ENCODE measurements at places on chromosomes 6 and 20. TPM values are rescaled to one million over a fixed set of nuclear protein-coding genes. Genes with fewer than 3 reads are reported as not detected.
A peak's percentile ranks its signal among the peaks of the same experiment; 100 is the strongest.

GRCh38 chr6:108638993-108639392, 78.3 kb downstream of the FOXO3 start:
- H3K27ac ChIP-seq = no peak overlapping the region
- H3K27me3 ChIP-seq = no peaks in the 10 kb centered on the region
- H3K36me3 ChIP-seq = no peaks in the 10 kb centered on the region
- no peak for DNase-seq
- H3K4me3 ChIP-seq = no peak overlapping the region

DNA sequence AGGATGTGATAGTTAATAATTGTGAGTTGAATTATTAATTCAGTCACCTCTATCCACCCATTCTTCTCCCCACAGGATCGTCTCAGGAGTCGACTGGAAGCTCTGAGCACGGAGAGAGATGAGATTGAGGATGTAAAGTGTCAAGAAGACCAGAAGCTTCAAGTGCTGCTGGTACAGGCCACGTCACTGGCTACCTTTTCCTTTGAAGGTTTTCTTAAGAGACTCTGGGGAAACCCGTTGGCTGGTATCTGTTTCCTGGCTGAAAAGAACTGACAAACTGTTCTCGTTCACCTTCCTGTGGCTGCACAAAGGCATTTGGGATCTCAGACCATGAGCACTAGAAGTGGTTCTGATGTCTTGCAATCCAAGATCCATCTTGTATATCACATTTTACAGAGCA, 3.8 kb downstream of the TRIM15 start:
- no peaks in the 10 kb centered on the region for H3K4me1 ChIP-seq
- no peak overlapping the region for H3K27ac ChIP-seq
- no peaks in the 10 kb centered on the region for H3K27me3 ChIP-seq
- no peaks in the 10 kb centered on the region for H3K36me3 ChIP-seq

GRCh38 chr6:159467473-159468041, 225.5 kb downstream of the SOD2 start:
- no peaks in the 10 kb centered on the region for H3K27me3 ChIP-seq
- H3K36me3 ChIP-seq = peaks cover 2% of the 10 kb centered on the region
- H3K4me1 ChIP-seq = peaks cover 72% of the 10 kb centered on the region
- H3K4me3 ChIP-seq = peak overlapping the region; percentile 46

- DNase-seq = no peak
- H3K27me3 ChIP-seq = no peaks in the 10 kb centered on the region
- H3K4me1 ChIP-seq = no peaks in the 10 kb centered on the region
- H3K4me3 ChIP-seq = no peak overlapping the region
Observed at GRCh38 chr6:29603930-29604329, 19.0 kb downstream of the OR2H2 start.

The CTCFL gene
- not detected for total RNA-seq

GRCh38 chr6:87798393-87799278, 96.6 kb upstream of the AKIRIN2 start:
- no peak for DNase-seq
- peaks cover 29% of the 10 kb centered on the region for H3K4me1 ChIP-seq
- H3K27me3 ChIP-seq = no peaks in the 10 kb centered on the region
- no peak overlapping the region for H3K4me3 ChIP-seq

The CST5 gene
- not detected for total RNA-seq

DNA sequence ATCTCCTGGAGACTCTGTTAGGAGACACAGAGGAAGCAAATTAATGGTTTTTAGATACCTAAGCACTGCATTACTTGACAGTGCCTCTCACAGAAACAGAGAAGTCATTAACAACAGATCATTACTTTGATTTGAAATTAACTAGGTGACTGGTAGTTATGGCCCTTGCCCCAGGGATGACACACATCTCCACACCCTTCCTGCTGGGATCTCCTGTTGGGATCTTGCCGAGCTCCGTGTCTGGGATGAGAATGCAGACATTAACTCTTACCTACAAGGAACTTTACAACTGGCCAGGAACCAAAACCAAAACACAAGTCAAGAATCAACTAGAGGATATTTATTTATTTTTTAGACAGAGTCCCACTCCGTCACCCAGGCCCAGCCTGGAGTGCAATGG, 2.2 kb upstream of the PRELID3B start:
- H3K36me3 ChIP-seq = peaks cover 5% of the 10 kb centered on the region
- H3K27me3 ChIP-seq = no peaks in the 10 kb centered on the region
- H3K4me3 ChIP-seq = no peak overlapping the region
- H3K27ac ChIP-seq = no peak overlapping the region

- no peak overlapping the region for H3K4me3 ChIP-seq
- no peaks in the 10 kb centered on the region for H3K27me3 ChIP-seq
- H3K36me3 ChIP-seq = no peaks in the 10 kb centered on the region
- no peak overlapping the region for H3K27ac ChIP-seq
Observed at GRCh38 chr6:52146851-52147445, 39.2 kb upstream of the IL17A start.

- no peaks in the 10 kb centered on the region for H3K27me3 ChIP-seq
- no peaks in the 10 kb centered on the region for H3K4me1 ChIP-seq
- H3K36me3 ChIP-seq = no peaks in the 10 kb centered on the region
- H3K27ac ChIP-seq = no peak overlapping the region
Observed at GRCh38 chr6:155604991-155605390, 149.4 kb upstream of the NOX3 start.

GRCh38 chr20:1894951-1895673, at the start of gene SIRPA:
Gene SIRPA, plus strand, starts transcription at chr20:1895407. Its CDS starts 41 bp downstream, at chr20:1895448.
- H3K36me3 ChIP-seq = no peaks in the 10 kb centered on the region
- no peak within 1 kb of the TSS for H3K27ac ChIP-seq
- H3K27me3 ChIP-seq = peaks cover 5% of the 10 kb centered on the region

The ELOVL4 gene
- not detected for total RNA-seq

- no peaks in the 10 kb centered on the region for H3K27me3 ChIP-seq
- no peak overlapping the region for H3K4me3 ChIP-seq
- no peaks in the 10 kb centered on the region for H3K4me1 ChIP-seq
Observed at GRCh38 chr20:10798811-10799210, 125.0 kb upstream of the JAG1 start.

GRCh38 chr6:4155848-4156466, 20.6 kb upstream of the ECI2 start:
- no peak overlapping the region for H3K27ac ChIP-seq
- no peaks in the 10 kb centered on the region for H3K27me3 ChIP-seq
- peaks cover 11% of the 10 kb centered on the region for H3K4me1 ChIP-seq
- DNase-seq = peak; percentile 89

DNA sequence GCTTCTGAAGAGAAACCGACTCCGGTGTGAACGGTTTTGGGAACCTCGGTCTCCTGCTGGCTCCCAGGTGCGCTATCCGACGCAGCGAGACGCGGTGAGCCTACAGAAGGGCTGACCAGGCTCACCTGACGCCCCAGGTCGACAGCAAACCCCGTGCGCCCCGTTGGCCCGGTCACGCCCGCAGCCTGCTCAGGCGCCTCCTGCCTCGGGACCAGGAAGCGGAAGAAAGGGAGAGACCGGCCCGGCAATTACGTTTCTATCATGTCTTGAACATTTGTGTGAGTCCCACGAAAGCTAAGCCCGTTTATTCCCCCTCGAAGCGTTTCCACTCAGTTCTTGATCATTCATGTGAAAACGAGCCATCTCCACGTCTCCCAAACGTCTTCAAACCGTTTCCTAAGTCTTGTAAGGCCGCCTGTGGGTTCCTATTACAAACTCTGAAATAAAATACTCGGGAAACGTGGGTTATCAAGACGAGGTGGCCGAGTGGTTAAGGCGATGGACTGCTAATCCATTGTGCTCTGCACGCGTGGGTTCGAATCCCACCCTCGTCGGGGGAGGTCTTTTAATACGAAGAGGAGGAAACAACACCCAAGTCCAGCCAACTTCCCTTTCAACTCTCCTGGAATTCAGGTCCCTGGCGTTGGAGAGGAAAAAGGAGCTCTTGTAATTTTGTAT, 150.5 kb upstream of the PRSS16 start:
- no peak for DNase-seq
- no peaks in the 10 kb centered on the region for H3K4me1 ChIP-seq
- no peaks in the 10 kb centered on the region for H3K27me3 ChIP-seq
- no peaks in the 10 kb centered on the region for H3K36me3 ChIP-seq
- no peak overlapping the region for H3K4me3 ChIP-seq

DNA sequence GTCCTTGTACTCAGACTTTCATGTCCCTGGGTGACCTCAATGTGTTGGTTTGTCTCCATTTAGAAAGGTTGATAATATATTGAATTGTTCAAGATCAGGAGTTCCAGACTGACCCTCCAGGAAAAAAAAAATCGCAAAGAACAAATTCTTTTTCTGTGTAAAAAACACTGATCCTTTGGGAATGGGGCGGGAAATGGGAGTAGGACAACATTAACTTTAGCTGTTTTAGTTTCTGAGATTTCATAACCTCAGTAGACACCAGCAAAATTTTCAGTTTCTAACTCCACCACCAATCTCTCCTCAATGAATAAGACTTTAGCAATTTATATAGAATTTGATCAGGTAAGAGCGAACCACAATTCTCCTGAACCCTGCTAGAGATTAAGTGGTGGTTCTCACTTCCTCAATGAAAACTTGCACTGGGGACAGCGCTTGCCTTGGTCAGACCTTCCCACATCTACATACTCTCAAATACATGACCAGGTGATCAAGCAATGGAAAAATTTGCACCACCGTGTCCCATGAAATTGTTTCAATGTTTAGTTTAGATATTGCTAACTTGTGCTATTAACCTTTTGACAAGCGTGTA, 231.2 kb upstream of the PLN start:
- H3K4me3 ChIP-seq = no peak overlapping the region
- H3K36me3 ChIP-seq = no peaks in the 10 kb centered on the region
- no peak overlapping the region for H3K27ac ChIP-seq
- DNase-seq = no peak
- H3K27me3 ChIP-seq = no peaks in the 10 kb centered on the region
- H3K4me1 ChIP-seq = no peaks in the 10 kb centered on the region

DNA sequence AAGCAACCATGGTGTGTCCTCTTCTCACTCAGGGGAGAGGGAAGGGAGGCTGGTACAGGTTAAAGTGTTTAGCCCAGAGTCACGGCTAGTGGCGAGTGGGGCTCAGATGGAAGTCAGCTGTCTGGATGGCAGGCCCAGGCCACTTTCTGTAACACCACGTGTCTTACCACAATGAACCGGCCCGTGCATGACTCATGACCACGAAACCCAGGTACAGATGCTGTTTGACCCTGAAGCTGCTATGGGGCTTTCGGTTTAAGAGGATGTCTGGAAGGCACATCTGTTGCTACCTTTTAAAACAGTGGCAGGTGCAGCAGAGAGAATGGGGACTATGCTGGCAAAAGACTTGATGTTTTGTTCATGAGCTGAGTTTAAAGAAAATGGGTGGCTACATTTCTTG, 36.5 kb upstream of the MPC1 start:
- no peak overlapping the region for H3K27ac ChIP-seq
- no peak for DNase-seq
- no peaks in the 10 kb centered on the region for H3K27me3 ChIP-seq
- H3K4me1 ChIP-seq = peaks cover 8% of the 10 kb centered on the region
- H3K36me3 ChIP-seq = no peaks in the 10 kb centered on the region

DNA sequence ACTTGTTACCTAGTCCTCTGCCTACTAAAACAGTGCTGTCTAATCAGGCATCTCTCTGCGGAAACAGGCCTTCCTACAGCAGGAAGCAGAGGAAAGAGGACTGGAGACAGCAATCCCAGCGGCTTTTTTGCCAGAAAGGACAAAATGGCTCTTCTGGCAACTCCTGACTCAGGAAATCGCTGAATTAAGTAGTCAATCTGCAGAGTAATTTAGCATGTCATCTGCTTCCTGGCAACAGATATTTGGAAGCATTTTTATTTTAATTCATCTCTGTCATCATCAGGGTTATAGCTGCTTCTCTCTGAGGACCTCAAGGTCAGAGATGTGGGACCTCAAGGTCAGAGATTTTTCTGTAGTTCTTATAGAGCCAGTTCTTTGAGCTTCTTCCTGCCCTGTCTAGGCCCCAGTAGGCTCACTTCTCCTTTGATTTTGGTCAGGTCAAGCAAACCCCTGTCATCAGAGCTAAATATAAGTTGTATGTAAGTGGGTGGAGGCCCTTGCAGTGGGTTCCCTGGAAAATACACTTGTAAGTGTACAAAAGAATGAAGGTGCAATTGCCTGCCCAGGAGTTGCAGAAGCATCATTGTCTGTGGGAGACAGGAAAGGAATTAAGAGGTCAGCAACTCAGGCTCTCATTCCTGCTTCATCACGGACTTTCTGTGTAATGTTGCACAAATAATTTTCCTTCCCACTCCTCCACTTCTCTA, 229.4 kb downstream of the ALDH8A1 start:
- H3K4me1 ChIP-seq = no peaks in the 10 kb centered on the region
- no peak for DNase-seq
- H3K27me3 ChIP-seq = no peaks in the 10 kb centered on the region
- H3K4me3 ChIP-seq = no peak overlapping the region
- no peak overlapping the region for H3K27ac ChIP-seq
- H3K36me3 ChIP-seq = no peaks in the 10 kb centered on the region

DNA sequence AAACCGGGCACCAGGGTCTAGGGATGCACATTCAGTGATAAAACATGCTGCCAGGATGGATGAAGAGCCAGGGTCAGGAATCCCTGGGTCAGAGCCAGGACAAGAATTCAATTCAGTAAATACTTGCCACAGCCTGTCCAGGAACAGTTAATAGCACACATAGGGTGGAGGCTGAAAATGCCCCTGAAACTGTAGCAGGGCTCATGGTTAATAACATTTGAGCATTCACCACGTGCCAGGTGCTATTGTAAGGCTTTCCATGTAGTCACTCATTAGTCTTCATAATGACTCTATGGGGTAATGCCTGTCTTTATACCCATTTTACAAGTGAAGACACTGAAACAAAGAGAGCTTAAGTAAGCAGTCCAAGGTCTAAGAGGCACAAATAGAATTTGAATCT, 296.3 kb downstream of the LRFN2 start:
- no peak overlapping the region for H3K27ac ChIP-seq
- H3K36me3 ChIP-seq = no peaks in the 10 kb centered on the region
- DNase-seq = no peak
- H3K4me1 ChIP-seq = peaks cover 5% of the 10 kb centered on the region

The OTOR gene
- total RNA-seq = not detected

GRCh38 chr6:112231164-112231563, 23.2 kb downstream of the LAMA4 start:
- no peaks in the 10 kb centered on the region for H3K36me3 ChIP-seq
- no peaks in the 10 kb centered on the region for H3K27me3 ChIP-seq
- no peaks in the 10 kb centered on the region for H3K4me1 ChIP-seq
- no peak overlapping the region for H3K4me3 ChIP-seq
- no peak for DNase-seq

GRCh38 chr6:9532621-9533557, 882.0 kb downstream of the TFAP2A start:
- no peaks in the 10 kb centered on the region for H3K27me3 ChIP-seq
- no peaks in the 10 kb centered on the region for H3K36me3 ChIP-seq
- H3K4me3 ChIP-seq = no peak overlapping the region
- no peaks in the 10 kb centered on the region for H3K4me1 ChIP-seq
- no peak for DNase-seq

- H3K27me3 ChIP-seq = no peaks in the 10 kb centered on the region
- H3K27ac ChIP-seq = no peak overlapping the region
- DNase-seq = no peak
- no peak overlapping the region for H3K4me3 ChIP-seq
Observed at GRCh38 chr6:146339716-146340115, 203.9 kb upstream of the RAB32 start.

The NFYA gene
- 23.7 TPM for total RNA-seq

DNA sequence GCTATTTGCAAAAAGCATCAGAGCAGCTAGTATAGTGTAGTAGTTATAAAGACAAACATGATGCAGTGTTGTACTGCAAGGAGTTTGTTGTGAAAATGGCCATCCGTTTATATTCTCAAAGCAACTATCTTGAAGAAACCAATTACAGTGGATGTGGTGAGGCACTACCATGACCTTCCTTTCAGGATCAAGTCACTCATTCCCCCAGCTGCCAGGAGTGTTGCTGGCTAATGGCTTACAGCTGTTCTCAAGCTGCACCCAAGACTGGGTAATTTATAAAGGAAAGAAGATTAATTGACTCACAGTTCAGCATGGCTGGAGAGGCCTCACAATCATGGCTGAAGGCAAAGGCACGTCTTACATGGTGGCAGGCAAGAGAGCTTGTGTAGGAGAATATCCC, 29.0 kb downstream of the ADGRF4 start:
- no peak overlapping the region for H3K4me3 ChIP-seq
- no peaks in the 10 kb centered on the region for H3K4me1 ChIP-seq
- H3K27ac ChIP-seq = no peak overlapping the region
- H3K27me3 ChIP-seq = no peaks in the 10 kb centered on the region

The LPIN3 gene
- total RNA-seq = not detected
